ENCODE measurements at places on chromosomes 11 and 22. TPM values are rescaled to one million over a fixed set of nuclear protein-coding genes. Genes with fewer than 3 reads are reported as not detected.

- DNase-seq = no peak
Observed at GRCh38 chr11:38538866-38539680, 1941.0 kb upstream of the RAG2 start.

- no peak for DNase-seq
Observed at GRCh38 chr11:61569701-61570100, 11.2 kb downstream of the SYT7 start.

The CDC42EP1 gene
- 0.32 TPM for total RNA-seq

The NCF4 gene
- total RNA-seq = 2.3 TPM

GRCh38 chr11:5384335-5384734 lies 723 bp downstream of the OR51M1 start:
- no peak for DNase-seq

- DNase-seq = no peak
Observed at GRCh38 chr11:105577641-105578040, 32.2 kb upstream of the GRIA4 start.

DNA sequence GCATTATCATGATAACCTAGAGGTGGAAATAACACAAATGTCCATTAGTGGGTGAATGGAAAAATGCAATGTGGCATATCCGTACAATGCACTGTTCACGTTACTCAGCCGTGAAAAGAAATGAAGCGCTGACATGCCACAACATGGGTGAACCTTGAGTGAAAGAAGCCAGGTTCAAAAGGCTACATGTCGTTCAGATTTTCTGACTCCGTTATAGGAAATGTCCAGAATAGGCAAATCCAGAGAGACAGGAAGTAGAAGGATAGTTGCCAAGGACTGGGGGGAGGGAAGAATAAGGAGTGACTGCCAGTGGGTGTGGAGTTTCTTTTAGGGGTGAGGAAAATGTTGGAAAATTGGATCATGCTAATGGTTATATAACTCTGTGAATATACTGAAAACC lies 133.8 kb downstream of the ATXN10 start:
- no peak for DNase-seq

DNA sequence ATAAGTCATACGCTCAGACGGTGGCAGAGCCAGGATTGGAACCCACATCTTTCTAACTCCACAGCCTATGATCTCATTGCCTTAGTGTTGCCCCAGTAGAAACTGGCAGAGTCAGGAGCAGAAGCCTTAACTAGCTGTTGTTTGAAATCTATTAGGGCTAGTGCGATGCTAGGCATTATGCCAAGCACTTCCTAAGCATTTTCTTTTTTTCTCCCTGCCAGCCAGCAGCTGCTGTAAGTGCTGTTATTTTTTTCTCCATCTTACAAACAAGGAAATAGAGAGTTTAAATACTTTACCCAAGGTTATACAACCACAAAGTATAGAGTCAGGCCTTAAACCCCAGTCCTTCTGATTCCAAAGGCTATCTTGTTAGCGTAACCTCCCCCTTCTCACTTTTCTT lies 161.0 kb upstream of the SORL1-AS1 start:
- no peak for DNase-seq

The TMEM151A gene
- not detected for total RNA-seq

GRCh38 chr11:120022617-120023016 lies 115.3 kb downstream of the TRIM29 start:
- no peak for DNase-seq

DNA sequence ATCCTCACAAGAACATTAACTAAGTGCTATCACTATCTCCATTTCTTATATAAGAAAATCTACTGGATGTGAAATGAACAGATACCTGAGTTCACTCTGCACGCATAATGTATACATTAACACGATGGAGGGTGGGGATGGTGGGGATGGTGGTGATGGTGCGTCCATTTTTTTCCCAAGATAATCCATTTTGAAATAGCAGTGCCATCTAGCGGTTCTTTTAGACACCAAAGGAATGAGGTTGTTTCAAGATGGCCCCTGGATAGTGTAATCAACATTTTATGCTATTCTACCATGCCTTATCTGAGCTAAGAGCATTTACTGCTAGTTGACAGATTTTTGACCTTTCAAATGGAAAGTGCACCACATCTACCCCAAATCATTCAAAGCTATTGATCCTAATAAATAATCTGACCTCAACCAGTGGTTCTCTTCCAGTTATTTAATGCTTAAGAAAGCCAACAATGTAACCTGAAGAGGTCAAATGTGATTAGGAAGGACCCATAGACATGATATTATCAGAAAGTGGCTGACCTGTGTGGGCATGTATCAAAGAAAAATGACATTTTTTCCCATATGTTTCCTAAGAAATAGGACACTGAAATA lies 714.7 kb upstream of the TENM4 start:
- DNase-seq = no peak

DNA sequence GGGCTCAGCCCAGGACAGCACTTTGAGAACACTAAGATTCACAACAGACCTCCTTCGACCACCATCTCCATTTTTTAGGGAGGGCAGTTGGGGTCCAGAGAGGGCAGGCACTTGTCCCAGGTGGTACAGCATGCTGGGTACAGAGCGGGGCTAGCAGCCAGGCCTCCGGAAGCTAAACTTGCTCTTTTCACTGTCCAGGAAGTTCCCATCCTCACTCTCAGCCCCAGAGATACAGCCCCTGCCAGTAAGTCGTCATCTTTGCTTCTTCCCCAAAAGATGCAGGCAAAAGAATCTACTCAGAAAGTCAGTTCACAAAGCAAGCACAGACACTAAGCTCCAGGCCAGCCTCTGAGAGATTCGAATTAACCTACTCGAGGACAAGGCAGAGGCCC lies 6.7 kb upstream of the RAB3IL1 start:
- DNase-seq = no peak

GRCh38 chr11:31657091-31657490 lies 147.5 kb downstream of the ELP4 start:
- DNase-seq = no peak

The ZNF202 gene
- total RNA-seq = 14.4 TPM

The ANGPTL5 gene
- total RNA-seq = not detected

DNA sequence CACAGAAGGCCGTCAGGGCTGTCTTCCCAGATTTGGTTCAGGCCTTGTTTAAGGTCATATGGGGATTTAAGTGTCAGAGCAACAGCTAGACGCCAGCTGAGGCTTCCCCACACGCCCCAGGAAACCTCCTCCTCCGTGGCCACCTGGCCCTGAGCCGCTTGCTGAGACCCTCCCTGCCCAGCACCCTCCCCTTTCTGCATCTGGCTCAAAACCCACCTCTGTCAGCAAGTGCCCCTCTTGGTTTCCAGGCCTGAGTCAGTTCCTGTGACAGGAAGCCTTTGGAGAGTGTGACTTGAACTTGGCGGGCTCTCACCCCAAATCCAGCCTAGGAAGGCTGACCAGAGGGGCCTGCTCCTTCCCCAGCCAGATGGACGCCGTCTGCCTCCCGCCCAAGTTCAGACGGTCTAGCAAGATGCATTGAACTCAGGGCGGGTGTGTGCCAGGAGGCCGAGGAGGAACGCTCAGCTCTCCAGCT lies 561 bp downstream of the FXYD2 start:
- DNase-seq = peak; percentile 40

- DNase-seq = no peak
Observed at GRCh38 chr11:117725048-117725734, 71.8 kb downstream of the DSCAML1 start.

The HSCB gene
- total RNA-seq = 17.0 TPM

Data from activated naive CD8-positive, alpha-beta T cell treated with anti-CD3 and anti-CD28 coated beads for 36 hours (primary cell).